ENCODE measurements at places on chromosomes 6 and 20.

DNA sequence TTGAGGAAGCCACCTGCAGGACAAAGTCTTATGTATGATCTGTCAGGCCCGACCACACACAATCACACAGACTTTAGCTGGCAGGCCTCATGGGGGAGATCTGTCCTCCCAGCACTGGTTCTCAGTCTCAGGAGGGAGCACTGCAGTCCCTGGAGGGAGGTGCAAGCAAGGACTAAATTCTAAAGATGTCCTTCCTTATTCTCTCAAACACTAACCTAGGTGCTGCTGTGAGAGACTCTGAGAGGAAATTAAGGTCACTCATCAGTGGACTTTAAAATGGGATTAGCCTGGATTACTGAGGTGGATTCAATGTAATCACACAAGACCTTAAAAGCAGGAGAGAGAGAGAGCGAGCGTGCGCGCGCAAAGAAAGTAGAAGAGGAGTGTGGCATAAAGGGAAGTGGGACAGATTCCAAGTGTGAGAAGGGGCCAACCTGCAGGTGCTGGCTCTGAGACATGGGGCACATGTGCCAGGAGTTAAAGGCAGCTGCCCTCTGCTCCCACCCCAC, 14.3 kb downstream of the GLO1 start:
- DNase-seq, result peak; percentile 24

DNA sequence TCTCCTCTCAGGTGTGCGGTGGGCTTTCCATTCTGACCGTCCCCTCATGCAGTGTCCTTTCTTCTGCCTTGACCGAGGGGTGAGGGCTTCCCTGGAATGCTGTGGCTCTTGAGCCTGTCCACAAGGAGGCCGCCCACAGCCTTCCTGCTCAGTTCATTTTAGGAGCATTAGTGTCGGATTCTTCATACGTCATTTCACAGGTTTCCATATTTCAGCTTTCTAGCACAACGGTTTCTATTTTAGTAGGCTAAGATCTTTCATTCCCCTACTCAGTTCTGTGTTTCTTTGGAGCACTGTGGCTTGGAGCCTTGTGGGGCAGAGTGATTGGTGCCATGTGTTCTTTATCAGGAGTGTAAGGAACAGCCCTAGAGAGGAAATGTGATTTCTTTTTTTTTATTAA, 5.5 kb downstream of the PPP1R3G start:
- DNase-seq, result no peak

GRCh38 chr6:26329763-26330511, 35.1 kb upstream of the BTN3A2 start:
- peak; percentile 73 for DNase-seq

DNA sequence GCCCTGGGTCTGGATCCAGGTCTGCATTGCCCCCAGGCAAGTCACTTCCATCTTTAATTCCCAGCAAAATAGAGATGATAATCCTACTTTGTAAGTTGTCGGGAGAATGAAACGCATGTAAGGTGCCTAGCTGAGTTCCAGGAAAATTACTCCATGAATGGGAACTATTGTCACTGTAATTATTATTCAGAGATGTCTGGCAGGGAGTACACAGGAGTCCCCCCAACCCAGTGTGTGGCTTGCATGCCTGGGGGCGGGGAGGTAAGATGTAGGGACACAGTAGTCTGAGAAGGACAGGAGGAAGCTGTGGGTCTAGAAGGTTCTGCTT, 85.4 kb downstream of the CD40 start:
- DNase-seq, result no peak

GRCh38 chr20:53463101-53463972, 130.3 kb downstream of the ZNF217 start:
- no peak for DNase-seq
